Activated naive CD8-positive, alpha-beta T cell treated with anti-CD3 and anti-CD28 coated beads for 36 hours (primary cell): ENCODE measurements at places on chromosomes 13 and 19. TPM values are rescaled to one million over a fixed set of nuclear protein-coding genes. Genes with fewer than 3 reads are reported as not detected.

Gene STOML3
- total RNA-seq: not detected

GRCh38 chr13:92379371-92379770 is 847.2 kb upstream of the GPC6 start:
- no peaks in the 10 kb centered on the region for H3K27me3 ChIP-seq
- no peaks in the 10 kb centered on the region for H3K36me3 ChIP-seq
- H3K4me3 ChIP-seq: no peak overlapping the region
- H3K4me1 ChIP-seq: no peaks in the 10 kb centered on the region

Gene GRIK5
- 0.74 TPM for total RNA-seq

DNA sequence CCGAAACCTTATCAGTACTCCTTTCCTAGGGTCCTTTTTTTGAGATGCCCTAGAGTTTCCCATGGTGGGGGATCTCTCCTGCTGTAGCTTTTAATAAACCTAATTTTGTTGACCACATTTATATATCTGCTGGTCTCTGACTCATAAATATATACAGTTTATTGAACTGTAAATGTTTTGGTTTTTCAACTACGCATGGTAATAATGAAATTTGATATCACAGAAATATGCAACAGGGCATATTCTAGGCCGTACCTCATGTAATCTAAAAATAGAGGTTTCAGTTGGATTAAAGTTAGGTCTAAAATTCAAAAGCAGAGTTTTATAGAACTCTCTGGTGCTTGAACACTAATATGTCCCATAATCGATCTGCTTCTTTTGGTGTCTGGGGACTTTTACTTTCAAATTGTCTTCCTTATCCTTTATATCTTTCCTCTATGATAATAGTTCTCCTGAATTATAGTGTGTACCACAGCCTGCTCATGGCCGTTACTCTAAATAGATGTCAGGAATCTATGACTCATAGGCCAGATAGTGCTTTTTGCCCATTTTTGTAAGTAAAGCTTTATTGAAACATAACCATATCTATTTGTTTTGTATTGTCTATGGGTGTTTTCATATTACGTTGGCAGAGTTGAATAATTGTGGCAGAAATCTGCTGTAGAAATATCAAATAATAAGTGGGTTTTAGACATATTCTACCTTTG is 324.8 kb upstream of the PCDH9 start:
- no peaks in the 10 kb centered on the region for H3K36me3 ChIP-seq
- DNase-seq: no peak
- H3K4me1 ChIP-seq: no peaks in the 10 kb centered on the region
- H3K27ac ChIP-seq: no peak overlapping the region
- H3K4me3 ChIP-seq: no peak overlapping the region
- no peaks in the 10 kb centered on the region for H3K27me3 ChIP-seq

DNA sequence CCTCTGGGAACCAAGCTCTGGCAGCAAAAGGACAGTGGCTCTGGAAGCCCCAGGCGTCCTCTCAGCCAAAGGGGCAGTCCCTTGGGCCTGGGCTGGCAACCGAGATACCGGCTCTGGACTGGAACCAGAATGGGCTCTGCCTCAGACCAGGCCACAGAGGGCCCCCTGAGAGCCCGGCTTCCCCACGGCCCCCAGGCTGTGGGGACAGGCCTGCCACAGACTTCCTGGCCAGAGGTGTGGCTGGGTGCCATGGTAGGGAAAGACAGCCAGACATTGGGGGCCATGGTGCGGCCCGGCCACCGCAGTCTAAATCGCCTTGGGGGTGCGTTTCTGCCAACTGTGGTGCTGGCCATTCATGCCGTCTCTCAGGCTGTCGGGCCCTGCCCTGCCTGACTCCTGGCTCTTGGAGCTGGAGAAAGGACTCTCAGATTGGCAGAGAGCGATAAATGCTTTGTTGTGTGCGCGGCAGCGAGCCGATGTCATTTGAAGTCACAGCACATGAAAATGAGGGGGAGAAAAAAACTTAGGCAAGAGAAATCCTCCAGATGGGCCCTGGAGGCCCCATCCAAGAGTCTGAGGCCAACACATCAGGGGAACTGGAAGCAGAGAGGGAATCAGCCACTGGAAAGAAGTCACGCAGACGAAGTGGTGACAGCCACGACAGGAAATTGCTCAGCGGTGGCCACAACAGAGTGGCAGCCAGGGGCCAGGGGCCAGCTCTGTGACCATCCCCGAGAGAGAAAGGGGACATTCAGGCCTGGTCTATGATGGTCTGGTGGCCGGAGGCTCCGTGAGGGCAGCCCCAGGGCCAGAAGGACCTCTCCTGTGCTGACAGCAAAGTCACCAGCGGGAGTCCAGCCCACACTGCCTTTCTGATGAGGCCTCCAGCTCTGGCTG is 26.5 kb downstream of the SH3GL1 start:
- peaks cover 5% of the 10 kb centered on the region for H3K36me3 ChIP-seq
- no peaks in the 10 kb centered on the region for H3K27me3 ChIP-seq
- H3K27ac ChIP-seq: peak overlapping the region; percentile 52
- peaks cover 48% of the 10 kb centered on the region for H3K4me1 ChIP-seq

Gene SLC25A41
- total RNA-seq: 0.52 TPM

GRCh38 chr13:24215126-24215525 is 54.6 kb downstream of the SPATA13 start:
- H3K36me3 ChIP-seq: peaks cover 6% of the 10 kb centered on the region
- H3K27me3 ChIP-seq: no peaks in the 10 kb centered on the region

GRCh38 chr13:45607931-45608330 is 7.6 kb downstream of the ERICH6B start:
- H3K27ac ChIP-seq: no peak overlapping the region
- H3K27me3 ChIP-seq: peaks cover 25% of the 10 kb centered on the region
- no peaks in the 10 kb centered on the region for H3K4me1 ChIP-seq
- H3K4me3 ChIP-seq: no peak overlapping the region
- no peaks in the 10 kb centered on the region for H3K36me3 ChIP-seq

Gene APOC4
- not detected for total RNA-seq

DNA sequence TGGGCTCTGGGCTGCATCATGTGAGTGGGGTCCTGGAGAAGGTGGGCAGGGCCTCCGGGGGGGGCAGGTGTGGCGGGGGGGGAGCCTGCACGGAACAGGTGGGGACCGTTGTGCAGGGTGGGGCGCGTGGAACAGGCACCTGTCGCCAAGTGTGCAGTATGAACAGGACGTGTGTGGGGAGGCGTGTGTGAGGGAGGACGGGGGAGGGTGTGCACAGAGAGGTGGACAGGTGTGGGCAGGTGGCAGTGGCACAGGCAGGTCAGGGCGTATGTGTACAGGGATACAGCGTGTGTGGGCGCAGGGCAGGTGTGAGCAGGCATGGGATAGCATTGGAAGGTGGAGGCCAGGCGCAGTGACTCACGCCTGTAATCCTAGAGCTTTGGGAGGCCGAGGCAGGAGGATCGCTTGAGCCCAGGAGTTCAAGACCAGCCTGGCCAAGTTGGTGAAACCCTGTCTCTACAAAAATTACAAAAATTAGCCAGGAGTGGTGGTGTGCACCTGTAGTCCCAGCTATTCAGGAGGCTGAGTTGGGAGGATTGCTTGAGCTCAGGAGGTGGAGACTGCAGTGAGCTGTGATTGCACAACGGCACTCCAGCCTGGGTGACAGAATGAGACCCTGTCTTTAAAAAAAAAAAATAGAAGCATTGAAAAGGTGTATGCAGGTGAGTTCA is 3.2 kb downstream of the PLK5 start:
- peaks cover 4% of the 10 kb centered on the region for H3K4me1 ChIP-seq
- DNase-seq: no peak
- no peak overlapping the region for H3K27ac ChIP-seq
- no peak overlapping the region for H3K4me3 ChIP-seq

Gene PPAN
- total RNA-seq: 227 TPM

GRCh38 chr13:25494698-25495411 is 123.1 kb downstream of the ATP8A2 start:
- DNase-seq: no peak
- H3K36me3 ChIP-seq: no peaks in the 10 kb centered on the region
- H3K27ac ChIP-seq: no peak overlapping the region
- peaks cover 13% of the 10 kb centered on the region for H3K27me3 ChIP-seq
- no peak overlapping the region for H3K4me3 ChIP-seq

GRCh38 chr13:106700439-106700838 is 132.5 kb upstream of the ARGLU1 start:
- H3K27me3 ChIP-seq: peaks cover 4% of the 10 kb centered on the region
- no peaks in the 10 kb centered on the region for H3K36me3 ChIP-seq
- DNase-seq: no peak
- no peaks in the 10 kb centered on the region for H3K4me1 ChIP-seq

Gene BRCA2
- total RNA-seq: 27.9 TPM

Gene ACER1
- total RNA-seq: not detected

GRCh38 chr19:2728783-2729387 is 7.7 kb upstream of the DIRAS1 start:
- no peak overlapping the region for H3K4me3 ChIP-seq
- peaks cover 2% of the 10 kb centered on the region for H3K4me1 ChIP-seq
- peaks cover under 1% of the 10 kb centered on the region for H3K36me3 ChIP-seq
- DNase-seq: no peak

Gene C13orf42
- not detected for total RNA-seq
